ENCODE measurements at places on chromosomes 2 and 18.

- no peak for DNase-seq
Measured at GRCh38 chr18:66226782-66227181, 377.1 kb downstream of the CDH19 start.

DNA sequence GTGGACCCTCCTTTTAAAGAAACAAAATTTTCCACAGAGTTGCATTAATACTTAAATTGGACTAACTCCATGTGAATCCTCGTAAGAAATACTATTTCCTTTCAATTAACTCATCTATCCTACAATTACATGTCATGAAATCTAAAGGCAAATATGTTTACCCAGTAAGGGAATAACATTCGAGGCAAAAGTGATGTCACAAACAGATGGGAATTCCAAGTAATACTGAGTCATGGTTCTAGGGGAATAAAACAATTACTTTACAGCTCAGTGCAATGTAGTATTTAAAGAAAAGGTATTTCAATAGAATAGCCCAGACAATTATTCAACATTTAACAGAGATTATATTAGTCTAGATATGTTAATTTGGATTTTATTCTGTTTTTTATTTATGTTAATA is 205.8 kb downstream of the ZNF385B start:
- DNase-seq, result no peak

DNA sequence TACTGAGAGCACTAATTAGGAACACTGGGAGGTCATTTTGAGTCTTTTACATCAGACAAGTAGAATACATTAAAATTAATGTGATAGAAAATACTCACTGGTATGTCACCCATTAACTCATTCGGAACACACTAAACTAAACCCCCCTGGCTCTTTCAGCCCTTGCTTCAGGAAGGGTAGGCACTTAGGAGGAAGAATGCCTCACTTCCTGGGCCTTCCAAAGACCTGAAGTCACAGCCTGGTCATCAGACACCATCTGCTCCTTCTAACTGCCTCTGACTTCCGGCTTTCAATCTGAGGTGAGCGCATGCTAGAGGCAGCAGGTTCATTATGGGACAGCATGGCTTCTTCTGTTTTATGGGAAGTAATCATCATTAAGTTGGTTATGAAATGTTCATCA is 451.4 kb downstream of the PID1 start:
- no peak for DNase-seq

DNA sequence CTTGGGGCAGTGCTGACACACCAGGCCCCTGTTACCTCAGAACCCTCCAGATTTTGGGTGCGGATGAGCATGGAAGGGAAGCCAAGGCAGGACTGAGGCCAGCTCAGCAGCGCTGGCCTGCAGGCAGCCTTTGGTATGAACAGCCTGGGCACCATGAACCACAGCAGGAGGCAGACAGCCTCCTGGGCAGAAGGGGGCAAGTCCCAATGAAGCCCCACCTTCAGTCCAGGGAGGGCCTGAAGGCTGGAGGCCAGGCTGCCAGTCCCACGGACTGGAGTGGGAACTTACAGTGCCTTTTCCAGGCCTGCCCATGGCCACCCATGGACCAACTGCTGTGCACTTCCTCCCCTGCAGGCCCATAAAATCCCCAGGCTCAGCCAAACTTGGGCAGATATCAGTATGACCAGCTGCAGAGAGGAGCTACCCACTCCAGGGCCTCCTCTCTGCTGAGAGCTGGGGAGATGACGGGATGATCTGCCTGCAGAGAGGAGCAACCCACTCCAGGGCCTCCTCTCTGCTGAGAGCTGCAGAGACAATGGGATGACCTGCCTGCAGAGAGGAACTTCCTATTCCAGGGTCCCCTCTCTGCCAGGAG is 74.7 kb downstream of the NEURL3 start:
- no peak for DNase-seq

GRCh38 chr2:68126561-68126960 is 31.1 kb upstream of the PNO1 start:
- DNase-seq, result no peak

DNA sequence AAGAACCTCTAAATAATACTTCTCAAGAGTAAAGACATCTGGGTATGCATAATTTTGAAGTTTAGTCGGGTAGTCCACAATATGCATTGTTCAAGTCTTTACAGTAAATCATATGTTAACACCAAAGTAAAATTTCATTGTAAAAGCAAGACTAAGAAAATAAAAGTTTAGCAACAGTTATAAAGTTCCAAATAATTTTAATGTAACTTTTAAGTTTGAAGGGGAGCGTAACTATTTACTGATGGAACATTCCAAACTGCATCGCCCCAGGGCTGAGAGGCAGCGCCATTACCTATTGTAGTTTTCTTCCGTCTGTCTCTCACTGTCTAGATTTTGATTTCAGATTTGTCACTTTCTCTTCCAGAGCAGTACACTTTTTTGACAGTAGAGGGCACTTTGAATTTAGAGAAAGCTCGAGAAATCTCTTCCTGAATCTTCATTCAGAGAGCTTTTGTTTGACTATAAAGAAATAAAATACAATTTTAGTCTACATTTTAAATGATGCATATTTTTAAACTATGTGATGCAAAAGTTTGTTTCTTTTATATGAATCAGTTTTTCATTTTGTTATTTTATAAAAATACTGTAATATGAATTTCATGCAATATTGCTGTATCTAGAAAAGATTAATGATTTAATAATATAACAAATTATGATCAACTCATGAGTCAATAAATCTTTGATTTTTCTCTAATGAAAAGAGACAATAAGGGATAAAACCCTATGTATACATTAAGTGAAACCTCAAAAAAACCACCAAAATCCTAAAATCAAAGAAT is 389.8 kb downstream of the FIGN start:
- DNase-seq, result no peak

- DNase-seq, result no peak
Measured at GRCh38 chr18:63534615-63535014, 7.6 kb upstream of the SERPINB12 start.
